ENCODE measurements at places on chromosomes 1 and 21.

GRCh38 chr1:187267827-187268226 lies 439.1 kb downstream of the PLA2G4A start:
- no peak for DNase-seq

GRCh38 chr1:34827341-34827941 lies 32.1 kb downstream of the SMIM12 start:
- no peak for DNase-seq

GRCh38 chr1:155996166-155996565 lies 17.8 kb upstream of the ARHGEF2 start:
- no peak for DNase-seq

DNA sequence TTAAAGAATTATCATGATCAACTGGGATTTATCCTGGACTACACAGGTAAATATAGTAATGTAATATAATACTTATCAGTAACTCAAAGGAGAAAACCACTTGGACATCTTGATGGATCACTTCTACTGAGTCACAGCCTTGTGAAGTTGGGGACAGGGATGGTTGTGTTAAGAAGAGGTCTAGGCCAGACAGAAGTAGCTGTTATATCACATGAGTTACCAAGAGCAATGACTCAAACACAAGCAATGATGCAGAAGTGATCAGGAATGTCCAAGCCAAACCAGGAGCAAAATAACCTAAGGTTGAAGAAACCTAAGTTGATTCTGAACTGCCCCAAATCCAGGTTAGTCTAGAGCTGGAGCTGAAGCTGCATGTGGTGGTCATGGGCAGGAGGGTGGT lies 424.5 kb upstream of the DAB1 start:
- DNase-seq, result no peak

- no peak for DNase-seq
These were observed 283.3 kb downstream of the DUSP10 start for GRCh38 chr1:221458447-221459156.

- DNase-seq, result no peak
These were observed 420.2 kb downstream of the KCTD3 start for GRCh38 chr1:215987092-215987875.

DNA sequence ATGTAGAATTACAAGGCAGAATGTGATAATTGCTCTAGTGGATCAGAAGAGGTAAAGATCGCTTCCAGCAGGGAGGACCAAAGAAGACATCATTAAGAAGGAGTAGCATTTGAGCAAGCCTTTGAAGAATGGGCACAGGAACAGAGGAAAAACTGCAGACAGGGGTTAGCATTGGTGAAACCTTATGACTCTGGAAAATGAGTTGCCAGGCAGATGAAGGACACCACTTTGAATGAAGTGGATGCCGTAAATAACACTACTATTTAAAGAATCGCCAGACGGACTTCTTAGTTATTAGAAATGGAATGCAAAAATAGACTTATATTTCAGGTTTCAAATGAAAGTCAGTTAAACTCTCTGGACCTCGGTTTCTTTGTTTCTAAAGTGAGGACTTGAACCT lies 727.7 kb downstream of the USP25 start:
- DNase-seq, result no peak
